ENCODE measurements at places on chromosomes 3 and 15.

DNA sequence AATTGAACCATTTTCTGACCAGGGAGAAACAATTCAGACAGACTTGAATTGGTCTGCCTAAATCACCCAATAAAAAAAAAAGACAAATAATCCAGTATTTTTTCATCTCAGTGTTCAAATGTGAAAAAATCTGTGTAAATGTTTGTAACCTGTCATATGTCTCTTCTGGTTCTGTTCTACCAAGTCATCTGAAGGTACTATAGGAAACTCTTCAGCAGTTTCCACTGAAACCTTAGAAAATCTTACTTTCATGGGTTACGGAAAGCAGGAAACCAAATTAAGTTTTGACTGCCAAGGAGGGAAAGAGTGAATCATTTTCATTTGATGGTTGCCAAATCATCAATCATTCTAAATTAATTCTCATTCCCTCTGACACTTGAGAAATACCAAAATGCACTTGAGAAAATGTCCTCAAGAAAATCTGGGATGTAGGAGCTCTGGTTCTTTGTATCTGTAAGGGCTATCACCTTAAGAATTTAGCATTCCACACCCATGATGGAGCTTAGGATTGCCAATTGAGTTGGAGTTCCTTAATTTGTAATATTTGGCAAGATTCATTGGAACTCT lies 278.2 kb upstream of the KCNH8 start:
- no peak for DNase-seq

GRCh38 chr3:137420198-137420995 lies 343.7 kb upstream of the SOX14 start:
- no peak for DNase-seq

- no peak for DNase-seq
These were observed 3.8 kb downstream of the DCBLD2 start for GRCh38 chr3:98897701-98898100.

DNA sequence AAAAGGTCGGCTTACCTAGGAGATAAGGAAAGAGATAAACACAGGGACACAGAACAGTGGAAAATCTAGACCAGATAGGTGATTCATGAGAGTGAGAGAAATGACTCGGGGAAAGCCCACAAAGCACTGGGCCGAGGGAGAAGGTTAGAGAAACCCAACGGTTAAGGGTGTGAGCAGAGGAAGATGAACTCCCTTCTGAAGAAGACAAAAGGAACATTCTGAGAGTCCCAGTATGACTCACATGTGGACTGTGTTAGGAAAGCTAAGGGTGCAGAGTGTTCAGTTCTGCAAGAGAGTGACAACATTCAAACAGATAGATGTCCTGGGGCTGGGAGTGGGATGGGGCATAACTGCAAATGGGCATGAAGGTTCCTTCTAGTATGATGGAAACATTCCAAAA lies 83.0 kb downstream of the CNTN3 start:
- no peak for DNase-seq

- no peak for DNase-seq
These were observed 63.7 kb upstream of the DAZL start for GRCh38 chr3:16668776-16669545.

GRCh38 chr15:82045179-82045891 lies 483 bp downstream of the MEX3B start:
- peak; percentile 8 for DNase-seq

- no peak for DNase-seq
These were observed 307.7 kb upstream of the SOX2 start for GRCh38 chr3:181403876-181404660.
